Stimulated activated CD4-positive, alpha-beta T cell treated with anti-CD3 and anti-CD28 coated beads, Interleukin-4, amount 100 ng/mL, for 1 hour (primary cell): ENCODE measurements at places on chromosomes 5 and 9.
A peak's percentile ranks its signal among the peaks of the same experiment; 100 is the strongest.

DNA sequence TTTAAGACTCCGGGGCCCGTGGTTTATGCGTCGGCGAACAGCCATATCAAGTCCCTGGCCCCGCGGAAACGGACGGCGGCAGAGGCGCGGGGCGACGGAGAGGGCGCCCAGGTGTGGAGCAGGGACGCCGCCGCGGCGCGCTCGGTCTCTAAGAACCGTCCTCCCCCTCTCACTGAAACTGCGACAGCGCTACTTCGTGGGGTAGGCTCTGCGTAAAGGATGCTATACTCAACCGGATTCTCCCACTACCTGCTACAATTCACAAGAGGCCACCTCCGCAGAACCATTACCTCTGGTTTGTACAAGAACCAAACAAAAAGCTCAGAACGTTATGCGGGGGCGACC, 404 bp downstream of the MRNIP start:
- DNase-seq: peak; percentile 58

GRCh38 chr9:130474106-130474505, 29.3 kb downstream of the ASS1 start:
- no peak for DNase-seq

DNA sequence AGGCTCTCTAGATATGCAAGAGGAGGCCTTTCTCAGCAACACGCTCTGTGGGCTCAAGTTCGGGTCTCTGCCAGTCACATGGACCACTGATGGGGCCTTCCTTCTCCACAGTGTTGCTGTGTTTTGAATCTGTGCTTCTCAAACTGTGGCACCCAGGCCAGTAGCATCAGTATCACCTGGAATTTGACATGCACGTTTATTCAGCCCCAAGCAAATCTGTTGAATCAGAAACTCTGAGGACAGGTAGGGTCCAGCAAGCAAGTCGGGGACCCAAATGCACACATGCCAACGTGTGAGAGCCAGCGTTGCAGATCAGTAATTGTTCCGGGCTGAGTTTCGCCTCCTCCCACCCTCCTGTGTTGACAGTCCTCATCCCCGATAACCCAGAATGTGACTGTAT, 502.6 kb downstream of the IRX1 start:
- DNase-seq: no peak

DNA sequence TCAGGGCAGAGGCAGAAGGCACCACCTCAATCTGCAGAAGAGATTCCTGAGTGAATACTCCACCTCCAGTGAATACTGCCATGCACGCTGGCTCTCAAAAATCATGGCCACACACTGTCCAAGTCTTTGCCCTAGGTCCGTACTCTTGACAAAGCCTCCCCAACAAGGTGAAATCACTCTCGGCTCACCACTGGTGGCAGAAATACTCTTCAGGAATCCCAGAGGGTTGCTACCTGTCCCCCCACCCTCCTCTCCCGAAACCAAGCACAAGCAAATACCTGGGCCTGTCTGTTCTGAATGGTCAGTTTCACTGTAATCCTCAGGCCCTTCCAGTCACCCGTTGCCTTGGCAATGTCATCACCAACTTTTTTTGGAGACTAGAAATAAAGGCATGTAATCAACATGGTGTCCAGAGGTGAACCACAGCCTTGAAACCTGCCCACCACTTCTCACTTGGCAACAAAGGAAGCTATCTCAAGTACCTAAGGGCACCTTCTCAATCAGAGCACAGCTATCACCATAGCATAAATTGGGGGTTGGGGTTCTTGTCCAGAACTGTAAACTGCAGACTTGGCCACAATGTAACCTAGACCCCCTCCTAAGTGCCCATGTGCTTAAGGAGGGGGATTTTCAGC, 1.8 kb downstream of the RPL12 start:
- DNase-seq: no peak

DNA sequence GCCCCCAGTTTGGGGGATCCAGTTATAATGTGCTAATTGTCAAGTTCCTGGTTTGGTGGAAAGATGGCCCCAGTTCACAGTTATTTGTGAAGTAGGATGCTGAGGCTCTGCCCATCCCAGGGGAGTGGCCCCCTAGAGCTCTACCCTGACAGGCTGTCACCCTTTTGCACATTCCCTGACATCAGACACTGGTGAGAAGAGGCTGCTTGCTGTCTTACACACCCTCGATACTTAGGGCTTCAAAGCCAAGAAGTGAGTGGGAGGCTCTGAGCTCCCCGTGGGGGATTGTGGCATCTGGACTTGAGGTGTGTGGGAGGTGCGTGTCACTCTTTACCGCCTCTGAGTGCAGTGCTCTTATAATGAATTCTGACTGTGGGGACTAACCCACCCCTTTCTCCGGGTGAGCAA, 168.5 kb downstream of the DOCK2 start:
- peak; percentile 51 for DNase-seq

GRCh38 chr9:71747576-71747975, 20.7 kb downstream of the CEMIP2 start:
- DNase-seq: no peak

DNA sequence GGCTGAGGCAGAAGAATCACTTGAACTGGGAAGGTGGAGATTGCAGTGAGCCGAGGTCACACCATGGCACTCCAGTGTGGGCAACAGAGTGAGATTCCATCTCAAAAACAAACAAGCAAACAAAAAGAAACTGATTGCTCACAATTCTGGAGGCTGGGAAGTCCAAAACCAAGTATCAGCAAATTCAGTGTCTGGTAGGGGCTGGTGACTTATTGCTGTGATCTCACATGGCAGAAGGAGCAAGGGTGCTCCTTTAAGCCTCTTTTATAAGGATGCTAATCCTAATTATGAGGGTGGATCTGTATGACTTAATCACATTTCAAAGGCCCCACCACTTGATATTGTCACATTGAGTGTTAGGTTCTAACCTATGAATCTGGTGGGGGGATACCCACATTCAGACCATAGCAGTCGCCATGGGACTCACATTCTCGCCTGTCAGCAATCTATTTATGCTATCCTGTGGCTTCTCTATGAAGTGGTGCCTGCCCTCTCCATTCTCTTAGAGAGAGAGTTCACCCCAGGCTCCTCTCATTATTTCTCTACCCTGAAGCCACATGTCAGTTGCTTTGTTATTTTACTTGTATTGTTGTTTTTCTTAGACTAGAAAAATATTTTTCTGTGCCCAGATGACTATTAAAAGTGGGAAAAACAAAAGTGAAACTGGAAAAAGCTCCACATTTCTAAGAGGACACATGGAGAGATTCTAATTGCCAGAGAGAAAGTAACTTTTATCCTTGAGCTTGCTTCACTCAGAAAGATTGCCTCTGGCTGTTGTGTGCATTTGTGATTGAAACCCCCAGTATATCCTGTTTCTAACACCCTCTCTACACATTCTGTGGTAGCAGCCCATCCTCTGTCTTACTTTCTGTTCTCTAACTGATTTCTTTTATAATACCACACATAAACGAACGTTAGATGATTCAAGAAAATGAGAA, 18.8 kb upstream of the PRLR start:
- no peak for DNase-seq

- no peak for DNase-seq
These were observed 56.8 kb upstream of the EPB41L4A start for GRCh38 chr5:112475747-112476365.

GRCh38 chr9:84709056-84709455, 39.5 kb downstream of the NTRK2 start:
- DNase-seq: no peak

GRCh38 chr5:54670281-54670680, 152.7 kb downstream of the SNX18 start:
- DNase-seq: no peak

DNA sequence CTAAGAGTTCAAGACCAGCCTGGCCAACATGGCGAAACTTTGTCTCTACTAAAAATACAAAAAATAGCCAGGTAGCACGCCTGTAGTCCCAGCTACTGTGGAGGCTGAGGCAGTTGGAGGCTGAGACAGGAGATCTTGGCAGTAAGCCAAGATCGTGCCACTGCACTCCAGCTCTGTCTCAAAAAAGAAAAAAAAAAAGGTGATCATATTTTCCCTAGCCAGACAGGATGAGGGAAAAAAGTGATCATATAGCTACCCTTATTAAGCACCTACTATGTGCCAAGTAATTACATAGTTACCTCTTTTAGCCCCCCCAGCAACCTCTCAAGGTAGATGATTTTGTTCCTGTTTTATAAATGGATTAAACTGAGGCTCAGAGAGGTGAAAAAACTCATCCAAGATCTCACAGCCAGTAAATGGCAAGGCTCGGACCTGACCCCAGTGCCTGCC, 18.1 kb upstream of the RPL26L1 start:
- DNase-seq: no peak

- no peak for DNase-seq
These were observed 44.7 kb downstream of the RGS3 start for GRCh38 chr9:113508111-113508749.

DNA sequence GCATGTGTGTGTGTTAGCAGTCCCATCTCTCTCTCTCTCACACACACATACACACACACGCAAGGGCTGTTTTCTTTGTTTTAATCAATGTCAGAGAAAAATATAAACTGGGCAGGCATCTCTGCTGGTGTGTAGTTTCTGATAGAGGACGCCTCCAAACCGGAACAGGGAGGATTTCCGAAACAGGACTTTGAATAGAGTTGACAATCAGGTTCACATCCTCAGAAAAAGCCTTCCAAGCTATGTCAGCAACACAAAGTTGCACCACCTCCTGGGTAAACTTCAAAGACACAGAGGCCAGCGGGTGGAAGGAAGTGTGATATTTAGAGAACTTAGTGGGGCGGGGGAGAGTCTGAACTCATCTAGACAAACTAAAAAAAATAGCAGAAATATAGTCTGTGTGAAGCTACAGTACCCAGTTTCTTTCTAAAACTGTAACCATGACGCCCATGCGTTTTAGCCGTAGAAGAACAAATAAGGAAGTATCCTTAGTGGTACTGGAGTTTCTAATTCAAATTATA, 1.2 kb downstream of the ST8SIA4 start:
- peak; percentile 33 for DNase-seq

DNA sequence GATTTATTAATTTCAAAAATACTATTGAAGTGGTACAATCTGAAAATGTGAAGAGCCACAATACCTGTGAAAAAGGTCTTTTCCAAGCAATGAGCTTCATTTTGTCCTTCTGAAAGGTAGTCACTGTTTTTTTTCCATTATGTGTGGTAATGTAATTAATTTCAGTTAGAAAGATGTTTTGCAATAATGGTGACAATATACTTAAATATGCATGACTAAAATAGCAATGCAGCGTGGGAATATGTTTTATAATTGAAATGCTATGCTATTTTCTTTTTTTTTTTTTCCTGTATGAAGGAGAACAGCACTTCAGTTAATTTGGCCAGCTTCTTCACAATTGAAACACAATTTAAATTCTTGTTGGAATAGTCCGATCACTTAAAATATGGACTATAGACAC, 41.9 kb downstream of the NPR3 start:
- no peak for DNase-seq

DNA sequence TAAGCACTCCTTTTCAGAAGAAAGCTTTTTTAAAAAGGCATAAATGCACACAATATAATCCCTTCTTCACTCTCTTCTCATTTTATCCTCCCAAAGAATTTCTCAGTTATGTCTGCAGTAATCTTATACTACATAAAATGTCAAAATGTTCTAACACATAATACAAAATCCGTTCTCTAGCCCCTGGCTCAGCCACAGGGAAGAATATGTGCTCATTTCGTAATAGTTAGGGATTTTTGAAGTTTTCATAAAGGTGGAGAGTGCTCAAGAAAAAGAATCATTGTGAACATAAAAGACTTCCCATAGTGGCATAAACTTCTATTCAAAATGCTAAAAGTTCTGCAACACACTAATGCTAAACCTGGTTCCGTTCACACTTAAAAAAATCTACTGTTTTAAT, 1410.7 kb upstream of the C9orf72 start:
- no peak for DNase-seq

DNA sequence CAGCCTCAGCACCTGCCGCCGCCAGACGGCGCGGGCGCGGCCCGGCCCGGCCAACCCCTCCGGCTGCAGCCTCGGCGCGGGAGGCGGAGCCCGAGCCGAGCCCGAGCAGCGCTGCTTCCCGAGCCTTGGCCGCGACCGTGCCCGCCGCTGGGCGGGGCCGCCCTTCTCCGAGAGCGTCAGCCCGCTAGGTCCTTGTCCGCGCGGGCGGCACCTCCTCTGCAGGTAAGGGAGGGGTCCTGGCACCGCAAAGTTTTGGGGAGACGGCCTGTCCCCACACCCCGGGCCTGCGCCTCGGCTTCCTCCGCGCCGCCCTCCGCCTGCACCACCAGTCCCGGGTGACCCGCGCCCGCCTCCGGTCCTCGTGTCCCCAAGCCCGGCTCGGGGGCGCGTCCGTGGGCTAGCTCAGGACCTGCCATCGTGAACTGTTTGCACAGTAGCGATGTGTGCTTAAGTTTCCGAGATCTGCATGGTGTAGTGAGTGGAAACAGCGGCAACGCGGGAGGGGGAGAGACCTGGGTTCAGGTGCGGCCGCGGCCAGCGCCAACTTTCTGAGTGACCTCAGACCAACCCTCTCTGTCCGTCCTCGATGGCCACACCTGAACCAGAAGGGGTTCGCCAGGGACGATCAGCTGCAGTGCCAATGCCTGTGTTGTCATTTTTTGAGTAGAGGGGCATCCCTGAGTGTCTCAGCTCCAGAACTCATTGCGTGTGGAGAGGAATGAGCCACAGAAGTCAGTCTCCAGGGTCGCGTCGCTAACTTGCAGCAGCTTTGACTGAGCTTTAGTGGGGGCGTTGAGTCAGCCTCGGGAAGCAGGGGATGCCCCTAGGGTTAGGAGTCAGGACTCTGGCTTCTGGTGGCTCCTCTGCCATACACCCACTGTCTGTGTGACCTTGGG, at the start of gene FRMPD1:
Gene FRMPD1 (plus strand): TSS at position 82 of the 896 bp plus-strand sequence. CDS start 41,688 bp downstream, outside the sequence.
- DNase-seq: peak; percentile 64

GRCh38 chr5:148070621-148071020, 6.8 kb downstream of the SPINK5 start:
- no peak for DNase-seq

- DNase-seq: no peak
These were observed 331.3 kb downstream of the NSG2 start for GRCh38 chr5:174376726-174377373.

DNA sequence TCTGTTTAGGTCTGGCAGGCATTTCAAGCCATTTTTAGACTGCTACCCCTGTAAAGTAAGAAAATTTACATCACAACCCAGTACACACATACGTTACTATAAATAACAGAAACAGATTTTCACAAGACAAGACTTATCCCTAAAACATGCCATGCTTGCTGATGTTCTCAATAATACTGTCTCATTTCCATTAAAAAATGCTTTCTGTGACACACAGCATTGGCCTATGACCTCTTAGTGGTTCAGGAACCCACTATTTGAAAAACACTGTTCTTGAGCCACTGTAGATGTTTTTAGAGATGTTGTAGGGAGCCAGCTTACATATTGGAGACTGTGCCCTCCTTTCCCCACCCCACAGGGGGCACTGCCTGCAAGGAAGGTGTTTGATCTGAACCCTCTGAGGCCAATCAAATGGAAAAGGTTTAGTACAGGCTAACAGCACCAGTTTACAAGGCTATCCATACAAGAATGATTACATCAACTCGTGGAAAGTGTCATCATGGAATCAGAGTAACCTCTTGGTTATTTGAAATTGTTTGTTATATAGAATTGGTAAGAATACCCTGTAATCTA, 30.8 kb downstream of the ZSWIM6 start:
- DNase-seq: no peak

- DNase-seq: no peak
These were observed 3.3 kb upstream of the TTC39B start for GRCh38 chr9:15310107-15310850.
